ENCODE measurements at places on chromosomes 1 and 21.

DNA sequence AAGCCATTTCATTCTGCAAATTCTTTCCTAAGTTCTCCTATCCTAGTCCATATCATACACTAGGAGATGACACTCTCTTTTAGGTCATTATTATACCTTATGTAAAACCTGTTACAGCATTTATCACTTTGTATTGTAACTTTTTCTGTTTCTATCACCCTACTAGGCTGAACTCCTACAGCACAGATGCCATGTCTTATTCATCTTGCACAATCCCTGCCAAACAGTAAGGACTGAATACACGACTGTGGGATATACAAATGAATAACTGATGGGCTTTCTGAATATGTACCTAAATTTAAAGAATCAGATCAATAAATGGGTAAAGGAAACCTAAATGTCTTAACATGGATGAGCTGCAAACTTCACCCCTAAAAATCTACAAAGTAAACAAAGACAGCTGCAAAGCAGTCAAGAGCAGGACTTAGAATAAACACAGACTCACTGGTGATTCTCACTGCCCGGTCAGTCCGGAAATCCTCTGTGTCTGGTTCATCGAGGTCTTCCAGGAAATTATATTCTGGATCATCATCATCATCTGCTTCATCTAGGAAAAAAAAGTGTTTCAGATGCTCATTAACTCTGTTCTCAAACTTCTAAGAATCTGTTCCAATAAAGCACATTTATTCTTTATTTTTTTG is 62.3 kb downstream of the GON4L start:
- DNase-seq: no peak

- no peak for DNase-seq
Measured at GRCh38 chr1:54569339-54569738, 21.3 kb downstream of the ACOT11 start.

- DNase-seq: no peak
Measured at GRCh38 chr21:44514218-44514520, 25.8 kb downstream of the KRTAP10-1 start.

DNA sequence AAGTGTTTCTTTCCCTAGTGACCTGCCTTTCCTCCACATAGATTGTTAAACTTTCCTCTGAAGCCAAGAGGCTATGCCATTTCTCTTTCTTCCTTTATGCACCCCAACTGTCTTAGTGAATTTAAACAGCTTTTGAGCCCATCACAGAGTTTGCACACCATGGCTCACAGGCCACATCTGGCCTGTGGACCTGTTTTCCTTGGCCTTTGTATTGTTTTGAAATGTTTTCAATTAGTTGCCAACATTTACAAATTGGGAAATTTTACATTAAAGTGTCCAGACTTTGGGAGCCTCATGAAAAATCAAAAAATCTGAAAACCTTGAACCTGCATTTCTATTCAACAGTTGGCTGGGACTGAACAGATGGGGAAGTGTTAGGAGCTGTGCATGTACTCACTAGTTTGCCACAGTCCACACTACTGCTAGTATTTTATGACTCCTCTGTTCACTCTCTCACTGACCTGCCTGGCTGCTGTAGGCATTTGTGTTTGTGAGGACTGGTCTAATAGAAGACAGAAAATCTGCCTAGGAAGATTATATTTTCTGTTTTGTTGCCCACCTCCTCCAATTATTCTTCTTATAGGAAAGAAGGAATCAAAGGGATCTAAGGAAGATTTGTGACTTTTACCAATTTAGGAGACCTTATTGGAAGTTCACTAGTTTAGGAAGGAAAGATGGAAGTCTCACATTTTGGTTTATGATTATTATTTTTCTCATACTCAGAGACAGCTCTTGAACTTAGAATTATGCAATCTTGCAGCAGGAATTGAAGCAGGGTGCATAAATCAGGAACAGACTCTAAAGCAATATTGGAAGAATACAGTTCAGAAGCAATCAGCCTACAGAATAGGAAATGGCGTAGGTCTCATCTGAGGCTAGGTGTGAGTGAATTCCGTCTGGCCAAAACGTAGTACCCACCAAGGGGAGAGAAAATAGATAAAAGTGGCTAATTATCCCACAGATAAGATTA is 134.7 kb downstream of the HLX start:
- DNase-seq: no peak

- DNase-seq: no peak
Measured at GRCh38 chr1:22281521-22282363, 138.8 kb upstream of the WNT4 start.

DNA sequence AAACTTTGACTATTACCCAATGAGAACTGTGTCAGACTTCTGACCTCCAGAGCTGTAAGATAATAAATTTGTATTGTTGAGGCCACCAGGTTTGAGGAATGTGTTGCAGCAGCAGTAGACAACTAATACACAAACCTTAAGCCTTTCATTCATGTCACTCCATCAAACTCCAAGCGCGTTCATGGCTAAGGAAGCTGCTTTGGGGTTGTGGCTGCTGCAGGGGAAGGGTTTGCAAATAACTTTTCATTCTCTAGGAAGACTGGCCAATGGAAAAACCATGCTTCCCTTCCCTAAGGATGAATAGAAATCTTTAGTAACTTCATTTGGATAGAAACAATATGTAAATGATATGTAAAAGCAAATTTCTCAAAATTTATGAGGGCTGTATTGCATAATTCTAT is 170.4 kb downstream of the RHOU start:
- no peak for DNase-seq

DNA sequence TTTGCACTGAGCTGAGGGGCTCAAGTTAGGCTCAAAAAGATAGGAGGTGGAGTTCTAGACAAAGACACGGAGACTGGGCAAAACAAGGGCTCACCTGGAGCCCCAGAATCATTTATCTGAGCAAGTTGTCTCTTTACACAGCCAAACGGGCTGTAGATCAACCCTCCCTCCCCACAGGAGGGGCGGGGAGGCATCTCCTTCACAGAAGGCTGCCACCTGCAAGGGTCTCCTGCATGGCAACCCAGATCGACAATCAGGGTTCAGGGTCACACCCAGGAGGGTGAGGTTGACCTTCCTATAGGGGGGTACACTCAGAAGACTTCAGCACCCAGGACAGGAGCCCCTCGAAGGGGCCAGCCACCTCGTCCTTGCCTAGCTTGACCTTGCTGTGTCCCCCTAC is 84.0 kb downstream of the CD247 start:
- DNase-seq: no peak

GRCh38 chr1:111227851-111228747 is 586 bp downstream of the CHI3L2 start:
- no peak for DNase-seq

DNA sequence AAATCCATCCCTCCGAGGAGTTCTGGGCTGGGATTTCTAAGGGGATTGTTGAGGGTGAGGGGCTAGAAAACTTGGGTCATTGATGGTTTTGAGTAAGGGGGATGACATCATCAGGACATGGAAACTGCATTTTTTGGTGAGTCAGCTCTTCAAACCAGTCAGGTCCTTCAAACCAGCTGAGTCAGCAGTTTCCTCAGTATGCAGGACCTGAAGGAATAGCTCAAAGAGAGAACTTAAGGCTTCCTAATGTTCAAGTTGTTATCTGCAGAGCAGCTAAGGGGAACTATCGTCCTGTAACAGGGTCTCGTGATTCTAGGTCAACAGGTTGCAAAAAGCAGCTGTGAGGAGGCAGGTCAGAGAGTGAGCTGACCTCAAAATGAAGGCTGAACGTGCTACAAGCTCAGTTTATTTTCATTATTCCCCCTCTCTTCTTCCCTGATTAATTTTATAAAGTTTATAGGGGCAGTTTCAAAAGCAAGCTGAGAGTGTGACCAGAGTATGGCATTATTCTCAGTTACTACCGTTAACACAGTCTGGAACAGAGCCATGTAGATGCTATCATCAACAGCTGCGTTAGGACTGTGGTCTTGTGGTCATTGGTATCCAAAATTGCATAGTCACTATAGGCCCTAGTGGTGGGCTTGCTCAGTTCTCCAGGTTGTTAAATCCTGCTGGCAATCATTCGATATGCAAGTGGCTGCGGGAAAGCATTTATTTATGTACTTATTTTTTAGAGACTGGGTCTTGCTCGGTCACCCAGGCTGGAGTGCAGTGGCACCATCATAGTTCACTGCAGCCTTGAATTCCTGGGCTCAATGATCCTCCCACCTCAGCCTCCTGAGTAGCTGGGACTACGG is 10.7 kb upstream of the SDC3 start:
- DNase-seq: no peak

DNA sequence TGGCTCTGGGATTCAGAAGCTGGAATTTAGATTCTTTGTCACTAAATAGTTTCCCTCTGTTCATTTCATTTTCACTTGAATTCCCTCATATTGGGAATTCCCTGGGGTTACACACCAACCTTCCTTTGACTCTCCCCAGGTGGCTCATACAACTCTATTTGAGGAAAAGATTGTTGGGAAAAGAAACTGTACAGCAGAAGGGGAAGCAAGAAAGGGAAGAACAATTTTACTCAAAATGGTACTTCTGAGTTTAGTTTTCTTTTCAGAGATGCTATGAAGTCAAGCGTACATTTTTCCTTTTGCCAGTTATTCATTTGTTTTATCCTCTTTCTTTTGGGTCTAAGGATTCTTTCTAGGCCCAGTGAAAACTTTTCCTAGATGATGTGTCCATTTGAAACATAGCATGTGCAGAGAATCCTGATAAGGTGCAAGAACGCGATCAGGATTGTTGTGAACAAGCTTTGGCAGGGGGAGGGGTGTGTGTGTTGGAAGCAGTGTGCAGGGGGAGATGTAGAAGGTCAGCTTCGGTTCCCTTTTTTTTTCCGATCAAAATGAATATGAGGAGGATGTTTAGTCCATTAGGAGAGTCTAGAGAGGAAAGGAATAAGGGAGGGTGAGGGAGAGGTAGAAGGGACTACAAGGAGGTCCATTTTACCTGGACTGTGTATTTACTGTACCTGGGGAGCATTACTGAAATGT is 26.8 kb upstream of the CD1D start:
- no peak for DNase-seq

GRCh38 chr1:118920124-118920717 is 67.9 kb downstream of the TBX15 start:
- no peak for DNase-seq

- no peak for DNase-seq
Measured at GRCh38 chr1:177048314-177049069, 116.0 kb downstream of the ASTN1 start.

- DNase-seq: no peak
Measured at GRCh38 chr1:21914880-21915640, 22.1 kb downstream of the HSPG2 start.

DNA sequence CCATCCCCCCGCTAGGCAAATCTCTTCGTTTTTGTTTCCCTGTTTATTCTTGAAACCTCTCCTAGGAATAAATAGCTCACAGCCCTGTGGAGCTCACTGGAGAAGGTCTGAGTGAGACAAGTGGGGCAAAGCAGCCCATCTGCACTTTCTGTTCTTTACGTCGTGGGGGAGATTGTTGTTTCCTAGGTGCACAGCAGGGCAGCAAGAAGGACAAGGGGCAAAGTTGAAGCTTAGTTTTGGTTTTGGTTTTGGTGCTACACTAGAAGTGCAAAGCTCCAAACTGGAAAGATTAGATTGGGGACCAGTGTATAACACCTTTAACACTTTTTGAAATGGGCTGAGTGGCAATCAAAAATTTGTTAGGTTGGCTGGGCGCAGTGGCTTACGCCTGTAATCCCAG is 76.6 kb downstream of the GPR88 start:
- DNase-seq: no peak

DNA sequence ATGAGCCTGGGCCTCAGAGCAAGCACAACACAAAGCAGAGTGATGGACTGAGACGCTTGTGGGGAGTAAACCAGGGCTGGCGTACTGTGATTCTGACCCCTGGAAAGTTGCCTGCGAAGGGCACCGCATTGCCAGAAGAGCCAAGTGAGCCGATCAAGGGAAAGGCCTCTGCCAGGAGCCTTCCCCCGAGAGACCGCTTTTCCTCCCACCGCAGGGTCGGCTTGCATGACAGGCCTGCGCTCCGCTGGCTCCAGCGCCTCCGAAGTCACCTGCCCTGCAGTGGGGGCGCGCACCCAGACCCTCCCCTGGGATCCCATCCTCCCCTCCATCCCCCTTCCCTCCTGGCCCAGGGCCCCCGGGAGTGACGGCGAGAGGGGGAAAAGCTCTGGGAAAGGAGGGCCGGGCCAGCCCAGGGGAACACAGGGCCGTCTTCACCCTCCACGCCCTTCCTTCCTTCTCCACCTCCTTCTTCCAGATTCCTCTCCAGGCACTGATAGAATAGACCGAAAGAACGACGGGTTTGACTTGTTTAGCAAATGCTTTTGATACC is 165.0 kb downstream of the TRIM33 start:
- no peak for DNase-seq

- DNase-seq: no peak
Measured at GRCh38 chr1:231395076-231395997, 26.8 kb downstream of the EGLN1 start.

- no peak for DNase-seq
Measured at GRCh38 chr1:19042675-19043578, 86.5 kb upstream of the IFFO2 start.

- DNase-seq: no peak
Measured at GRCh38 chr1:181341026-181341632, 142.2 kb upstream of the CACNA1E start.

DNA sequence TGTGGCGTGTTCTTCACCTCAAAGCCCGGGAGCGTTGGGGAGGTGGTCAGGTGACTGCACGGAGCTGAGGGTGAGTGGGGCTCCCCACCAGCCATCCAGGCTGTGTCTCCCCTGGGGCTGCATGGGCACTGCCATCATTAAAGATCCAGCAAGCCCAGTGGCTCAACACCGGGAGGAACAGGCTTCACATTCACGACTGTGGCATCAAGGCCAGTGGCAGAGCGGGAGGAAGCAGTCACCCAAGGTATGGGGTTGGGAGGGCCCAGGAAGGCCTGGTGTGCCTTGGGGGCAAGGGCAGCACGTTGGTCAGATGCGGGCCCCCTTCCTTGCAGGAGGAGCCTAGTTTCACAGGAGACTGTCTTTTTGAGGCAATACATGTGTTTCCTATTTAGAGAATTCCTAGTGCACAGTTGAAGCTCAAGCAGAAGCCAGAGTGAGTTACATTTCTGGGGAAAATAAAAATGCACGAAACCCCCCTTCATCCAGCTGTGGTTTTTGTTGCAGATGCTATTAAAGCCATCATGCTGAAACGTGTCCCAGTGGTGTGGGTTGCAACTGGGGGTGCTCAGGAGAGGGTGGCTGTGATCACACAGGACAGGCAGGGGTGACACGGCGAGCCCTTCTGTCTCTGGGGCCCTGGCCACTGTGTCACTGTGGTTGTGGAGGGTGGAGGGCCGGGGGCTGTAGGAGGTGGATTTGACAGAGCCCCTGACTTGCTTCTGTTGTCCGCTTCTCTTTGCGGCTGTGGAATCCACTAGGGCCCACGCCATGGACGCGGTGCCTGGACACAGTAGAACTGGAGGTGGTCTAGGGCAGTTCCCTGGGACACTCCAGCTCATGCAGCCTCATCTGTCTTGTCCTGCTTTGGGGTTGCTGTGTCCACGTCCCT is 34.1 kb downstream of the SNAP47 start:
- DNase-seq: no peak

Measured in naive thymus-derived CD8-positive, alpha-beta T cell (primary cell).